Fibroblast of upper back skin (primary cell): ENCODE measurements at places on chromosomes 12 and 14.

- DNase-seq, result peak; percentile 80
These were observed 16.1 kb downstream of the GRIP1 start for GRCh38 chr12:66662729-66663128.

GRCh38 chr12:27426743-27427487, 19.6 kb upstream of the SMCO2 start:
- DNase-seq, result no peak

DNA sequence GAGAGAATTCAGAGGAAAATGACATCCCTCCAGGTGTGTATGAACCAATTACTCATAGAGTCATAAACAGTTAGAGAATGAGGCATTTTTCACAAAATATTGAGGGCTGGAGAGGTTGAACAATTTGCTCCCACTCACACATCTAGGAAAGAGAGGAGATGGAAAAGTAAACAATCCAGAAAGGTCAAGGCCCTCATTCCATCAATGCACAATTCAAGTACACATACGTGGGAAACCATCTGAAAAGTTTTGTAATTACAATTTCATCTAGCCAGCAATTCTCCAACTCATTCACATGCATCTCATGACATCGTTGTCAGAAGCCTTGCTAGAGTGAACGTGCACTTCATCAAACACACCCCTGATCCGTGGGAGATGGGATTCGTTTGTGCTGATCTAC, 15.7 kb upstream of the BCL2L14 start:
- DNase-seq, result no peak

DNA sequence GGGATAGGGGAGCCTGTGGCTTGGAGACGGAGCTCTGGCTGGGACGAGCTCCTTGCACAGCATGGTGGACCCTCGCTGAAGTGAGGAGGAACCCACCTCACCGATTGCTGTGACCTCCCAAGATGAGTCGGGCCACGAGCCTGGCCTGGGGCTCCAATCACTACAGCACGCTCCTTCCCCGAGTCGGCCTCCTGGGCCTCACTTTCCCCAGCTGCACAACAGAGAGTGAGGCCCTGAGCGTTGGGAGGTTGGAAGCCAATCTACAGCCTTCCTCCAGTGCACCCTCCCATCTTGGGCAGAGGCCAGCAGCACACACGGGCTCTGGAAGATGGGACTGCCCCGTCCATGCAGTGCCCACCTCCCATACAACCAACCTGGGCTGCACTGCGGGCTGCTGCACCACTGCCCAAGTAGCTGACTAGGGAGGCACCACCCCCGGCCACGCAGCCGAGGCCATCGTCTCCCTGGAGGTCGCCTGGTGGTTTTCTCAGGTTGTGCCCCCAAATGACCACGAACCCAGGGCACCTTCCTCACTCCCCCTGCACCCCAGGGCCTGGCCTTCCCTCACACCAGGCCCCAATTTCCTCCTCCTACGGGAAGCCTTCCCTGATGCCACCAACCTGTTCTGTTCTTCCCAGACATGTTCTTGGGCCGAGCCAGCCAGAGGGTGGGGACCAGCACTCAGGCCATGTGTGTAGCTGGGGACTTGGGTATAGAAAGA, 152.3 kb upstream of the C14orf180 start:
- DNase-seq, result no peak

DNA sequence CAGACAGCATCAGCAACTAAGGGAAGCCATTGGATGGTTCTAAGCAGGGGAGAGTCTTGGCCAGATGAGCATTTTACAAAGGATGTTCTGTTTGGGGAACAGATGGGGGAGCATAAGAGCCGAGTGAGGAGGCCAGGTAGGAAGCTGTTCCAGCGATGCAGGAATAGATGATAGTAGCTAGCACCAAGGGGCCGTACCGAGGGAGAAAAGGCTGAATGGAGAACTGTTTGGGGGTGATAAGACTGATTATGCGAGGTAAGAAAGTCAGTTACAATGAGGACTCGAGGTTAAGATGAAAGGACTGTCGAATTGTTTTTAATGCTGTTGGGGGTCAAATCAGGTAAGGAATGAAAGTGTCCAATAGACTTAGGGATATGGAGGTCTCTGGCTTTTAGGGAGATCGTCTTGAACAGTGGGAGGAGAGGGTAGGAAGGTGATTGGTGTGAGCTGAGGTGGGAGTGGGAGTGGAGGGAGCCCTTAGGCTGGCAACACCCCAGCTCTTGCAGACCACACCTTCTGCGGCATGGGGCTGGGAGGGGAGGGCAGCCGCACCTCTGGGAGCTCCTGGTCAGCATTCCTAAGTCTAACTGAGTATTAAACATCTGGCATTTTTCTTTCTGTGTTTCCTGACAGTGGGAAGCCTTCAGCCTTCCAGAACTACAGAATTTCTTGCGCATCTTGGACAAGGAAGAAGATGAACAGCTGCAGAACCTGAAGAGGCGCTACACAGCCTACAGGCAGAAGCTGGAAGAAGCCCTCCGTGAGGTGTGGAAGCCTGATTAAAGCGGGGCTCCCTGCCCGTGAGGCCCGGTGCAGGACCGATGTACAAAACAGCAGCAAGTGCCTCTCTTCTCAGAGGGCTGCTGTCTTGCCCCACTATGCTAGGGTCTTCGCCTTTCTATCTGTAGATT, 64.8 kb downstream of the GNS start:
- peak; percentile 13 for DNase-seq

- DNase-seq, result no peak
These were observed 485.6 kb downstream of the FLRT2 start for GRCh38 chr14:86015511-86015910.

DNA sequence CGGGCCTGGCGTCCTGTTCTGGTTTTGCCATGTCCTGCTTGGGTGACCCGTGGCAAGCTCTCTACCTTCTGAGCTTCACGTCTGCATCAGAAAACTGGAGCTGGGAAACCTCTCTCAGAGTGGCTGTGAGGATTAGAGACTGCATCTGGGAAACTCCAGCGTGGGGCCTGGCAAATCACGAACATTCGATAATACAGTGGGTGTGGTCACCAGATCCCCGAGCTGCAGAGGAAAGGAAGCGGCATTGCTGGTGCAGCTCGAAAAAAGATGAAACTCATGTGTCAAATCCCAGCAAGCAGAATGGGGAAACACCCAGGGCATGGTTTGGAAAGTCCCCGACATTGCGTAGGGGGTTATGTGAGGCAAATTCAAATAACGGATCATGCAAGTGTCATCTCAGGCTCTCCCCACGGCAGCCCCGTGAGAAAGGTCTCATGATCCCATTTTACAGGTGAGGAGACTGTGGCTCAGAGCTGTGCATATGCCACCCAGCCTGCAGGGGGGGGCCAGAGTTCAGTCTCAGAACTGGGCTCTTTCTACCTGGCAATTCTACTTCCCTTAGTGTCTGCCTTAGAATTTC, 98.1 kb upstream of the VRK1 start:
- no peak for DNase-seq

- no peak for DNase-seq
These were observed 40.9 kb downstream of the SLC4A8 start for GRCh38 chr12:51465491-51465890.

DNA sequence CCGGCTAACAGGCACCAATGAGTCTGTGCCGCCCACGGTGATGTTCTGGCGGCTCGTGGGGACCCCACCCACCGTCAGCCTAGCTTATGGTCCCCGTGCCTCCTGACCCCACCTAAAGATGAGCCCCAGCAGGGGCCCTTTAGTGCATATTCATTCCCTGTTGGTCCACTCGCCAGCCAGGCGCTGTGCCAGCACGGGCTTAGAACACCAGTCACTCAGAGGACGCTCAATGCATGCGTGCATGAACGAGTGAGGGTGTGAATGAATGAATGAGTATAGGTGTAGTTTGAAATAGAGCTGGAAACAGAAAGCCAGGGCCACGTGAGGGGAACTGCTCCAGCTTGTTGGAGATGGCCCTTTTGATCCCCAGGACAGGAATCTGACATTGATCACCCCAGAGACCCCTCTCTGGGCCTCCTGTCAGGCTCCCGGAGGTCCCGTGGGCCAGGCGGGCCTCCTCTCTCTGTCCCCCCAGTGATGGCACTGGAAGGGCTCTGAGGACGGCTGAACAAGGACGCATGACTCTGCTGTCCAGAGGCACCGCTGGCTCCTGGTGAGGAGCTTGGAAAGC, 193.9 kb upstream of the C14orf180 start:
- DNase-seq, result no peak

DNA sequence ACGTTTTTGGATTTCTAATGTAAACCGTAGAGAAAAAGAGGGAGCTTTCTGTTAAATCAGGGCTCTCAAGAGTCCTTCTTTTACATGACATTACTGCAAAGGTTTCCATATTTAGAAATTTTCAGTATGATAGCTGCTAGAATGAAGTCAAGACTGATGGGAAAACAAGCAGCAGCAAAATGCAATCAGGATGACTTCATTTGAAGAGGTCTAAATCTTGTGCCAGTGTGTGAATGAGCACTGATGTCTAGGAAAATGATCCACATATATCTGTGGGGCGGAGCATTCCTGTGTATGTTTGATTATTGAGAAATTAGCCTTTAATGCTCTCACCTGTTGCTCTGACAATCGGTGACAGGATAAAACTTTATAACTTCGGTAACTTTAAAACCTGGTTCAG, 73.6 kb downstream of the GRIP1 start:
- DNase-seq, result no peak

DNA sequence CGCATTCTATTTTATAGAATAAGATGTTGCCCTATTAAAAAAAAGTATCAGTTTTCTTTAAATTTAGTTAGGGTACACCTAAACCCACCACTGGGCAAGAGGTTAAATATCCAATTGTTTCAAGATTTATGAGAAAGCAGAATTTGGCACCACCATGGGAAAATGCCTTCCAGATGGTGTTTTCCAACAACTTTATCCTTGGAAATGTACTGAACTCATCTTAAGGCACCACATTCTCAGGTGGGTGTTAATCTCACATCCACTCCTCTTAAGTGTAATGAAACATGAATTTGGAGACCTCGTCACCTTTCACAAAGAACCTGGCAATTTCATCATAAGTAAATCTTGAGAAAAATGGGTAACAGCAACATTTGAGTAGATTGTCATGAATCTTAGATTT, 13.1 kb downstream of the CBX5 start:
- DNase-seq, result no peak

DNA sequence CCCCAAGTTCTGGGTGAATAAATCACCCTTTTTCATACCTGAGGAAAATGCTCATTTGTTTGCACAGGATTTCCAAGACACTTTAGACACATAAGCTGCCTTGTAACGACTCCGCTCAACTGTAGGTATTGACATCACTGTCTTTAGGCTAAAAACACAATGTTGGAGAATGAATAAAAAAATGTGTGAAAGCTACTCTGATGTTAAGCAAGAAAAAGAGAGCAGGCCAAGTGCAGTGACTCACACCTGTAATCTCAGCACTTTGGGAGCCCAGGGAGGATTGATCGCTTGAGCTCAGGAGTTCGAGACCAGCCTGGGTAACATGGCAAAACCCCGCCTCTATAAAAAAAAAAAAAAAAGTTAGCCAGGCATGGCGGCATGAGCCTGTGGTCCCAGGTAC, 11.1 kb upstream of the CIPC start:
- DNase-seq, result no peak

GRCh38 chr14:39138440-39138839, 24.3 kb downstream of the GEMIN2 start:
- no peak for DNase-seq

DNA sequence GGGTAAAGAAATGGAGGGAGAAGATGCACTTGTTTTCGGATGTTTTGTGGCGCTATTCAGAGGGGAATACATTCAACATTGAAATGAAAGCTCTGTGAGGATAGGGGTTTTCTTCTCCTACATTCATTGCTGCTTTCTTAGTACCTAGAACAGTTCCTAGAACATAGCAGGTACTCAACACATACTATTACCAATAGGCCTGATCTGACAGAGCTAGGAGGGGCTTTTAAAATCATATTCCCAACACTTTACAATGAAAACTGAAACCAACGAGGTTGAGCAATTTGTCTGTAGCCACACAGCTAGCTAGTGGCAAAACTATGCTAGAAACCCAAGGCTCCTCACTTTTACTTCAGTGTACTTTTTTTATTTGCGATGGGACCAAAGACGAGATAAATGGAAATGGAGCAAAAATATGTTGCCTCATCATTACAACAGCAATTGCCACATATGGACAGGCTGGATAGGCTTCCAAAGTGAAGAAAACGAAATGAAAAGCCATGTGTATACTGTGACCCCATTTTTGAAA, 23.1 kb upstream of the IL22 start:
- DNase-seq, result no peak

DNA sequence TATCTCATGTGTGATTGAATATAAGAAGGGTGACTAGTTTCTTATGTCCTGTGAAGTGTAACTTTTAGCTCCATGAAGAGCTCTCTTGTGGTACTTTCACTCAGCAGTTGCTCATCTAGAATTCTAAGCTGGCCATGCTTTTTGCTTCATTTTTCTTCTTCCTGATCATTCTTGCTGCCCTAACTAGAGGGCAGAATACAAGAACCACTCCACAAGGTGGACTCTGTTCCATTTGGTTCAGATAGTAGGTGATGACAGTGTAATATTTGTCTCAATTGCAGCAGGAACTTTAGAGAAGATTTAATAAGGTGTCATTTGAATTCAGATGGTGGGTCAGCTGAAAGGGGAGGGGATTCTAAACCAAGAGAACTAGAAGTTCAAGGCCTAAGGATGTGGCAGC, 17.6 kb downstream of the WDR20 start:
- DNase-seq, result no peak

GRCh38 chr12:2510045-2510444, 284.7 kb upstream of the FKBP4 start:
- DNase-seq, result no peak

DNA sequence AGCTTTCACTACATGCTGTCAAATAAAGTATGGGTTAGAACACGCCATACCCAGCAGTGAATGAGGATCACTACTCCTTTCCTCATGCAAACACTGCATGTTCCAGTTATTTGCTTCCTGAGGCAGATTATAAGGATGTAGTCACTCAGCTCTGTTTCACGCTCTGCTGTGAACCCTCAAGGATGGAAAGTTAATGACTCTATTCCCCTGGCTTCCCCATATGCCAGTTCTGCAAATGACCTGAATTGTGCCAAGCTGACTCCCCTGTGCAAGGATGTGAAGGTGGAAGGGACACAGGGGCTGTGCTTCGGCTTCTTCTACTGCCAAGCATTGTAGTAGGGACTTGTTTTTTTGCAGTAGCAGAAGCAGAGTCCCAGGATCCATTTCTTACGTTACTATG, 6.8 kb downstream of the IFI27L1 start:
- DNase-seq, result no peak

DNA sequence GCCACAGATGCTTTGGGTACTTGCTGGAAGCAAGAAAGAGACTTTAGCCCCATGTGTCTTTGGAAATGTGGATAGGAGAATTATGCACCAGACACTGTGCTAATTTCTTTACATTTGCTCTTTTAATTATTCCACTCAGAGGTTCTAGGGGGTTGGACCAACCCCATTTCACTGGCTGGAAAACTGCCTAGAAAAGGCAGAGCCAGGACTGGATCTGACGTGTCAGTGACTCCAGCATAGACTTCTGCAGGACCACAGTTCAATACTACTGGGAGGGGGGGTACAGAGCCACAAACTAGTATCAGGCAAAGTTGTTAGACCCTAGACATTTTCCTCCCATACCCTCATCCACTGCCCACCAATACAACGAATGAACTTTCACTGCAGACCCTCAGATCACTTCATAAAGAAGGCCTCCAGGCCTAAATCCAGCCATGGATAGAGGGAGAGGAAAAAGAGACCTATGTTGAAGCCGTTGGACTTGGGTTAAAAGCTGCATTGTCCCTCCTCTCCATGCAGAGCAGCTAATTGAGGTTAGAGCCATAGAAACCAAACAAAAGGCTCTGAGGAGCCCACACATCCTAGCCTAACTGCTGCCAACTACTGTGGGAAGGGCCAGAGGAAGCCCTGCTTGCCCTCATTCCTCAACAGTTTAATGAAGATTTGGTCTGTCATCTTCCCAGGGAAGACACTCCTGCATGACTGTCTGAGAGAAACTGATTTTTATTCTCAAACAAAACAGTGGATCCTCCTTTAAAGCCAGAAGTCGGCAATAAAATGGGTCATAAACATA, 68.7 kb downstream of the STON2 start:
- no peak for DNase-seq
